Nephron progenitor cell (in vitro differentiated cells): ENCODE measurements at places on chromosomes 2 and 18.

- DNase-seq, result no peak
Measured at GRCh38 chr2:8535821-8536685, 145.8 kb upstream of the ID2 start.

- no peak for DNase-seq
Measured at GRCh38 chr2:138090330-138090729, 126.1 kb downstream of the HNMT start.

- DNase-seq, result no peak
Measured at GRCh38 chr18:77151772-77152520, 19.4 kb upstream of the MBP start.

DNA sequence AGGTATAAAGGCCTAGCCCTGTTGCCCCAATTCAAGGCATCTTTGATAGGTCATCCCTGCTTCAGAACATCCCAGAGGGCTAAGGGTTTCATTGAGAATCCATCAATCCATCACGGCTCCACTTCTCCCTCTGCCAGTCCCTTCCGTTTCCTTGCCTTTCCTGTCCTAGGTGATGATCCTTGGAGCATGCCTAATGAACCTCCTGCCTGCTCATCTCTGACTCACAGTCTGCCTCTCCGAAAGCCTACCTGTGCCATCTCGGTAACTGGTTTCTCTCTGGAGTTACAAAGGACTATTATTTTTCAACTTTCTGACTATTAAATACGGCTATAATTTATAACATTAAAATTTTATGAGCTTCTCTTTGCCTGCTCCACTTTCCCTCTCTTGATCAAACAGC, 36.7 kb upstream of the OSBPL6 start:
- no peak for DNase-seq

- no peak for DNase-seq
Measured at GRCh38 chr18:42409005-42409404, 454.0 kb downstream of the PIK3C3 start.

DNA sequence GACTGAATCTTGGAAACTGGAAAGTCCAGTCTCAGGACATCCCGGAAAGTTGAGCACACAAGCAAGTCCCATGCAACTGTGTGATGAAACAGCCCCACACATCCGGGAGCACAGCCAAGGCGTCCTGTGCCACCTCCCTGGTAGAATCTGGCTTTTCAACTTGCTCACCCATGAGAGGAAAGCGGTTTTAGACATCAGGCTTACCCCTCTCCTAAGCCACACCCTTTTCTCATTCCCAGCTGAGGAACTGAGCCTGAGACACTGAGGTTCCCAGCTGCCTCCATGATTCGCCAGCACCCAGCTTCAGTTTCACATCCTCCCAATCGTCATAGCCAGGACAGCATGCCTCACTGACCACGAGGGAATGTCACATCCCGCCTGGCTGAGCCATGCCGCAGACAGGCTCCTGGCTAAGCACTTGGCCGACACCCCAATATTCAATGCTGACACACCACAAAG, 60.3 kb downstream of the STEAP3 start:
- no peak for DNase-seq

DNA sequence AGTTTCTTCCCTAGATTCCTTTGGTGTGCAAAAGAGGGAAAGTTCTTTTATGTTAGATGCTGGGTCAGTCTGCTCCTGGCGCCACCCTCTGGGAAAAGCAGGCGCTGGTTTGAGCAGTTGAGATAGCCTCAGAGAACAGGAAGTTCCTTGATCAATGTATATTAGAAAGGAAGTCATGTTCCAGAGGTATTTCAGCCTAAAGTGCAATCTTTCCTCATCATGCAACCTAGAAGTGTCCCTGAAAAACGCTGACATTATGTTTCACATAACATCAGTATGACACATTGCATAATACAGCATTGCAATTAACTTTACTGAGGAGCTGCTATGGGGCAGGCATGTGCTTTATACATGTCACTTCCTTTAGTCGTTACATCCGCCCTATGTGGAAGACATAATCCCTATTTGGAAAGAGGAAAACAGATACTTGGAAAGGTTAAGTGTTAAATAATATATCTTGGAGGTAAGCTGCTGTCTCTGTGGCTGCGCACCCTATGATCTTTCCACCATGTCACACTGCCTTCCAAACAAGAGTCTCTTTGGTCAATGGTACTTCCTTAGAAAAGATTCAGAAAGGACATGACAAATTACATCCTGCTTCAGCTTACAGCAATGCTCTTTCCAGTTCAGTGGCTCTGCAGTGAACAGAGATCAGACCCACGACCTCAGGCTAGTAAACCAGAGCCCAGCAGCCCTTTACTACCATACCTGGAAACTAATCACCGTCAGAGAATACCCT, 369.7 kb downstream of the RAD51AP2 start:
- DNase-seq, result peak; percentile 36

- no peak for DNase-seq
Measured at GRCh38 chr2:226831266-226831665, 4.6 kb upstream of the RHBDD1 start.

- DNase-seq, result peak; percentile 33
Measured at GRCh38 chr2:136932700-136933099, 167.4 kb downstream of the THSD7B start.

GRCh38 chr2:8692783-8693156, 10.9 kb downstream of the ID2 start:
- DNase-seq, result no peak

DNA sequence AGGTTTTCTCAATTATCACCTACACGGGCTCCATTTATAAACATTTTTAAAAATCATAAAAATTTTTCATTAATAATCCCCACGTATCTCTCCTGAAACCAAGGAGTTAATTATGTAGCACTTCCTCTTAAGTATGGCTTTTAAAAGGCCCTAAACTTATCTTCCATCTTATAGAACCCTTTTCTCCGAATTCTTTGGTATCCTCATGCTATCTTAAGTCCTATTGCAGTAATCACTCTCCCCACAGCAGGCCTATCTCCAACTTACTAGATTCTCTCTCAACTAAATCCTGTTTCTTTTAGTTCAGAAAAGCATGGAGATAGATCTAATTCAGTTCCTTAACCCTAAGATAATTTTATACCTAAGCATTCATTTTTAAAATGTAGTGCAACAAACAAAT, 26.2 kb downstream of the RPRD1A start:
- DNase-seq, result no peak

- no peak for DNase-seq
Measured at GRCh38 chr18:3104190-3105054, 91.5 kb upstream of the LPIN2 start.

DNA sequence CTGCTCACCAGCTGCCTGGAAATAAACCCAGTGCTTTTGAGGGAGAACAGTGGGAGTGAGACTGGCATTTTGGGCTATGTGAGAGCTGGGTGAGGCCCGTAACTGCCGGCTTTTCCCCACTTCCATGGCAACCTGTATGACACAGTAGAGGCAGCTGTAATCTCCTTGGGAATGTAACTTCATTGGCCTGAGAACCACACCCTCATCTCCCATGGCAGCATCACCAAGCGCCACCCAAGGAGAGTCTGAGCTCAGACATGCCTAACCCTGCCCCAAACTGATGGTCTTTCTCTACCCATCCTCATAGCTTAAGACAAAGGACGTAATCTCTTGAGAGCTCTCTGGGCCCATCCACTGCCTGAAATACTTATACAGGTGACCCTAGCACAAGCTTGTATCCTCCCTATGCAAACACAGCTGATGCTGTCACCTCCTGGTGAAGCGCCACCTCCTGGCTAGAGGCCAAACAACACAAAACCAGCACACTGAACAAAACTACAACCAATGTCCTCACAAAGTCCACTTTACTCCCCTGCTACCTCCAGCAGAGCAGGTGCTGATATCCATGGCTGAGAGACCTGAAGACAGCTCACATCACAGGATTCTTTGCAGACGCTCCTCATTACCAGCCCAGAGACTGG, 763.4 kb upstream of the NRXN1 start:
- peak; percentile 35 for DNase-seq

- no peak for DNase-seq
Measured at GRCh38 chr2:80016171-80016570, 288.4 kb downstream of the LRRTM1 start.

GRCh38 chr2:95082477-95082876, 39.1 kb downstream of the MRPS5 start:
- no peak for DNase-seq

- no peak for DNase-seq
Measured at GRCh38 chr18:14945984-14946383, 198.0 kb downstream of the ANKRD30B start.

DNA sequence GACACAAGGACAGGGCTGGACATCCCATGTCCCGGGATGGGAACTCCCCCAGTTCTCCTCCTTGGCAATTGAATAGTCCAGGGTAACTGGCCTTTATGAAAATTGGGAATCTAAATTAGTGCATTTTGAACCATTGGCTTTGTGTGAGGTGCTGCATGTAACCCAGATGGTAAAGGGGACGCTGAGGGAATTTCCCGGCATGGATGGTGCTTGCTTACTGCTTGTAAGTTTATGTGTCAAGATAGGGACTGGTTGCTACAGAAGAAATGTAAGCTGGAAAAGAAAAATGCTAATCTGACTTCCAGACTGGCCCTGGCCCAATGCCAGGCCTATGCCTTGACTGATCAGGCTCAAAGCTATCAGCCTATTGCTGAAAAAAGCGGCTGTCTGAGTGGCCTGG, 1096.7 kb upstream of the DDX18 start:
- DNase-seq, result no peak

GRCh38 chr2:208077276-208077675, 47.0 kb downstream of the CRYGD start:
- no peak for DNase-seq

DNA sequence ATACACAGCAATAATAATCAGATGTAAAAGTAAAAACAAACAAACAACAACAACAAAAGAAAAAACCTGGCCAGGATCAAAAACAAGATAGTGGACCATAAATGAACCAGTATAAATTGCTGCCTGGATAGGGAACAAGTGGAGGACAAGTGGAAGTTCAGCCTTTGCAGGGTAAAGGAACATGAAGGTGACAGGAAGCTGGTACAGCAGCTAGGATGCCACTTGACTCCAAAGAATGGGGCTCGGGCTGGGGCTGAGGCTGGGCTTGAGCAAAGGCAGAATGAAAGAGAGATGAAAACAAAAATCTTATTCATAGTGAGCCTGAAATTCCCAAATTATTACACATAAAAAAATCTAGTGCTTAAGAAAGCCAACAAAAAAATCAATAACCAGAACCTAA, 146.5 kb downstream of the CDH2 start:
- no peak for DNase-seq

- peak; percentile 20 for DNase-seq
Measured at GRCh38 chr2:177753682-177754491, 318.7 kb downstream of the PDE11A start.

GRCh38 chr2:224775647-224776046, 59.5 kb upstream of the CCDC195 start:
- no peak for DNase-seq

GRCh38 chr2:60885683-60886082, 4.3 kb downstream of the REL start:
- DNase-seq, result no peak

GRCh38 chr2:152466041-152466440, 131.1 kb downstream of the FMNL2 start:
- no peak for DNase-seq

DNA sequence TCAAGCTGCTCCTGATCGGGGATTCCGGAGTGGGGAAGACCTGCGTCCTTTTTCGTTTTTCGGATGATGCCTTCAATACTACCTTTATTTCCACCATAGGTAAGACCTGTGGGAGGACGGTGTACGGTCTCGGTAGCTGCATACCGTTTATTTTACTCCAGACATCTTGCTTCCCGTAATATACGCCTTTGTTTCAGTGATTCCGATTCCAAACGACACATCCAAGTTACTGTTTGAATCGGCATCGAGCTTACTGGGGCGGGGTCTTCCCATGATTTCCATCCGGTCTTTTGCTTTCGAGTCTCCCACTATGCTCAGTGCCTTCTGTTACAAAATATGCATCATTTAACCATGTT, 731 bp downstream of the RAB10 start:
- no peak for DNase-seq

GRCh38 chr2:164560181-164560792, 61.0 kb downstream of the GRB14 start:
- peak; percentile 9 for DNase-seq
